ENCODE measurements at places on chromosomes 11 and 22.

- no peak for DNase-seq
Observed at GRCh38 chr11:12927221-12927620, 81.9 kb upstream of the RASSF10 start.

DNA sequence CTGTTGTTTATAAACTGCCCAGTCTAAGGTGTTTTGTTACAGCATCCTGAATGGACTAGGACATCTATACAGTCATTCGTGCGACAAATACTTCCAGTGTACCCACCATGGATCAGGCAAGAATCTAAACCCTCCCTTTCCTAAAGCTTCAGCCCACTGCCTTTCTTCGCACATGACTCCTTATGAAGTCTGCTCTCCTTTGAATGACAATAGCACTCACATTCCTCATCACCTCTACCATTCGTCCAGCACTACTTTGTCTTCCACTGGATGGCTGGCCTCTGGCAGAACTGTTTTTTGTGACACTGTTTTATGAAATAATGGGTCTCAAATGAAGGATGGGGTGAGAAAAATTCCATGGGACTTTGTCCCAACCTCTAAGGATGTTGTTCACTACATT is 89.8 kb upstream of the LIN7C start:
- DNase-seq = no peak

DNA sequence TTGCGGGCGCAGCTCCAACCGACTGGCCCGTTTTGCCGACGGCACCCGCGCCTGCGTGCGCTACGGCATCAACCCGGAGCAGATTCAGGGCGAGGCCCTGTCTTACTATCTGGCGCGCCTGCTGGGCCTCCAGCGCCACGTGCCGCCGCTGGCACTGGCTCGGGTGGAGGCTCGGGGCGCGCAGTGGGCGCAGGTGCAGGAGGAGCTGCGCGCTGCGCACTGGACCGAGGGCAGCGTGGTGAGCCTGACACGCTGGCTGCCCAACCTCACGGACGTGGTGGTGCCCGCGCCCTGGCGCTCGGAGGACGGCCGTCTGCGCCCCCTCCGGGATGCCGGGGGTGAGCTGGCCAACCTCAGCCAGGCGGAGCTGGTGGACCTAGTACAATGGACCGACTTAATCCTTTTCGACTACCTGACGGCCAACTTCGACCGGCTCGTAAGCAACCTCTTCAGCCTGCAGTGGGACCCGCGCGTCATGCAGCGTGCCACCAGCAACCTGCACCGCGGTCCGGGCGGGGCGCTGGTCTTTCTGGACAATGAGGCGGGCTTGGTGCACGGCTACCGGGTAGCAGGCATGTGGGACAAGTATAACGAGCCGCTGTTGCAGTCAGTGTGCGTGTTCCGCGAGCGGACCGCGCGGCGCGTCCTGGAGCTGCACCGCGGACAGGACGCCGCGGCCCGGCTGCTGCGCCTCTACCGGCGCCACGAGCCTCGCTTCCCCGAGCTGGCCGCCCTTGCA is 1.0 kb downstream of the FJX1 start:
- DNase-seq = peak; percentile 7

- no peak for DNase-seq
Observed at GRCh38 chr11:50214376-50214775, 181.7 kb downstream of the OR4C45 start.
